H9 (cell line): ENCODE measurements at places on chromosomes 1 and 21. TPM values are rescaled to one million over a fixed set of nuclear protein-coding genes. Genes with fewer than 3 reads are reported as not detected.

Gene CFHR1
- total RNA-seq = not detected in 2 replicates

DNA sequence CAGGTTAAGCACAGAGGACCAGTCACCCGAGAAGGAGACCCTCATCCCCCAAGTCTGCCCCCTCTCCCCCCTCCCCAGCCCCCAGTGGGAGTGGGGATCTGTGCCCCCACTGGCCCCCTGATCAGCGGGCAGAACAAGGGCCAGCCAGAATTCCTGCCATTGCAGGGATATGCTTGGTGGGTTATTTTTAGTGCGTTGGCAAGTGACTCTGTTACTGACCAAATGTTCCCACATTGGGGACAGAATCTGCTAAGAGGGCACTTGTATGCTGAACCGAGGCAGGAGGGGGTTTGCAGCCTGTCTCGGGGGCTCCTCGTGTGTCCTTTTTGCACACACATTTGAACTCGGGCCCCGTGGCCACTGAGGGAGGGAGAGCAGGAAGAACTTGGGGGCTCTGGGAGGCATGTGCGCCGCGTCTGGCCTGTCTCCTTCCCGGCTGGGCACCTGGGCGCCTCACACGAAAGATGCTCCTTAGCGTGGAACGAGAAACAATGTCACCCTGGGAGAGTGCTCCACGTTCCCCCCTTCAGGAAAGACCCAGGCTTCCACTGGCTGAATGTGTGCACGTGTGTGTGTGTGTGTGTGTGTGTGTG, 66.4 kb upstream of the CASZ1 start:
- DNase-seq = no peak
- H3K27ac ChIP-seq = no peak overlapping the region
- no peaks in the 10 kb centered on the region for H3K36me3 ChIP-seq
- no peaks in the 10 kb centered on the region for H3K4me1 ChIP-seq
- no peak overlapping the region for H3K4me3 ChIP-seq

DNA sequence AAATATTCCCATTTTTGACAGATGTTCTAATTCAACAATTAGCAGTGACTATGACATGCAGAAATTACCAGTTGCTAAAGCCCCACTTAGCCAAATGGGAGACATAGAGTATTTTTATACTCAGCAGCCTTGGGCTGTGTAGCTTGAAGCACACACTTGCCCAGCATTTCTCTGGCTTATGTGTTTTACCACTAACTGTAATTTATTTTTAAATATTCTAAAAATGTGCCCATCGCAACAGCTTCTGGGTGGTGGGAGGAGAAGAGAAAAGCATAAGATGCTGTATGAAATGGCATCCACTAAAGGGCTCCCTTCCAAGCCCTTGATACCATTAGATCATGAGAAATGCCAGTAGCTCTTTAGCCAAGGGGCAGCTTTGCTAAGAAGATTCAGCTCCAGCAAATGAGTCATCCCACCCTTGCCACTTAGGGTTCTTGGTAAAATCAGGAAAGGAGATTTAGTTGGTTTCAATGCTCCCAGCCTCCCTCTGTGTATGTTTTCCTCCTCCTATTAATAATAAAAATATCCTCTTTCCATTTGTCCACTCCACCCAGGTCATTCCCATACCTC, 462.7 kb upstream of the DEPDC1 start:
- H3K27ac ChIP-seq = no peak overlapping the region
- no peaks in the 10 kb centered on the region for H3K27me3 ChIP-seq
- H3K4me3 ChIP-seq = no peak overlapping the region
- H3K4me1 ChIP-seq = peaks cover 7% of the 10 kb centered on the region; the same call in 1 of the 2 replicates

DNA sequence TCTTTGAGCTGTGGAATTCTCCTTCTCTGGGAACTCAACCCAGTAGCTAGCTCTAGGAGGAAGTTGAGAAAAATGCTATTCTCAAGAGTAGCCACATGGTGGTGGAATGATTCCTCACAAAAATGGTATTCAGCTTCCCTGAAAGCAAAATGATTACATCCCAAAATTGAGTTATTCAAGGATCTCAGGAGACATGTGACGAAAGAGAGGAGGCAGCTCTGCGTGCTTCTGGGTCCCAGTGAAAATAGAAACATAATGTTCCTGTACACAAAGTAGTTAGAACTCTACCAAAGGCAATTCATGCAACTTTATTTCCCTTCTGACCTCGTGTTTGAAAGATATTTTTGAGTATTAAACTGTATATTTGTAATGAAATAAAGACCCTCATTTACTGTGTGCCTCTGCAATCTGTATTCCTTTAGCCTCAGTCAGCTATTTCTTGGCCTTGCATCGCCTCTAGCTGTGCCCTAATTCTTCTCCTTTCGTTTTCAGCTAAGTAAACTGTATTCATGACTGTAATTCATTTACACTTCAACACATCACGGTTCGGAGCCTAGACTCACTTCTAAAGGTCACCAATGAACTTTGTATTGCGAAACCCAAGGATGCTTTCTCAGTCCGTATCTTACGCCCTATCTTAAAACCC, 167.3 kb downstream of the FASLG start:
- H3K4me3 ChIP-seq = no peak overlapping the region
- no peak overlapping the region for H3K27ac ChIP-seq
- no peaks in the 10 kb centered on the region for H3K4me1 ChIP-seq
- no peaks in the 10 kb centered on the region for H3K27me3 ChIP-seq

GRCh38 chr1:219710529-219711194, 97.8 kb upstream of the ZC3H11B start:
- no peak for DNase-seq
- no peaks in the 10 kb centered on the region for H3K27me3 ChIP-seq
- no peaks in the 10 kb centered on the region for H3K36me3 ChIP-seq
- H3K4me3 ChIP-seq = no peak overlapping the region
- H3K4me1 ChIP-seq = peaks cover 4% of the 10 kb centered on the region; the same call in 1 of the 2 replicates
